ENCODE measurements at places on chromosomes 5 and 9.

DNA sequence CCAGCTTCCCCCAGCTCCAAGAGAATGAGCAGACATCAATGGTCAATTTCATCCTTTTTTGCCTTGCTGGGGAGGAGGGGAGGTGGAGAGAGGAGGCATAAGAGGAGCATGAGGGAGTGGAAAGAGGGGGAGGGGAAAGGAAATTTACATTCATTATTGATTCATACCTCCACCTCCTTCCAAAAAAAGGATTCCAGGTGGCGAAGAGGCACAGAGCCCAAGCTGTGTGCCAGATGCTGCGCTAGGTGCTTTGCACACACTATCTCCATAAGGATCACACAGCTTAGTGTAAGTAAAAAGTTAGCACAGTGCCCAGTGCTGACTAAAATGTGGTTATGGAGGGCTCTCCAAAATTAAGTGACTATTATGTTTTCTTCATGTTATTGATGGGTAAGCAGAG, 11.0 kb downstream of the ASTN2 start:
- no peak for DNase-seq

GRCh38 chr5:126513302-126513701, 81.7 kb downstream of the ALDH7A1 start:
- no peak for DNase-seq

GRCh38 chr9:121235512-121235911, 32.5 kb upstream of the GSN start:
- DNase-seq = no peak

- DNase-seq = no peak
Measured at GRCh38 chr5:2253040-2253975, 370.6 kb upstream of the IRX4 start.

DNA sequence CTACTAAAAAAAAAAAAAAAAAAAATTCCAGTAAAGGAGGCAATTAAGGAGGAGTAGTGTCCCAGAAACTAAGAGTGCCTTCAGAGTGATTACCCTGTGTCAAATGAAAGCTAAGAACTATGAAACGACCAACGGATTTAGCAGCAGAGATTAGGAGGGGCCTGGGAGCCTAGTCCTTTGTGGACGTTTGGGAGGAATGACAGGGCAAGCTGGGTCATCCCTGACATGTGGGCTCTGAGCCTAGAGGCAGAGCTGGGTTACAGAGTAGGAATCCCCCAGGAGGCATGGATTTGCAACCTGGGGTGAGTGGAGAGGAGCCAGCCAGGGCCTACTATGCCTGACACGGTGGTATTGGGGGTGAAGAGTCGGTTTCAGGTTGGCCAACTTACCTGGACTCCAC, 4.3 kb upstream of the ARID3C start:
- DNase-seq = no peak

DNA sequence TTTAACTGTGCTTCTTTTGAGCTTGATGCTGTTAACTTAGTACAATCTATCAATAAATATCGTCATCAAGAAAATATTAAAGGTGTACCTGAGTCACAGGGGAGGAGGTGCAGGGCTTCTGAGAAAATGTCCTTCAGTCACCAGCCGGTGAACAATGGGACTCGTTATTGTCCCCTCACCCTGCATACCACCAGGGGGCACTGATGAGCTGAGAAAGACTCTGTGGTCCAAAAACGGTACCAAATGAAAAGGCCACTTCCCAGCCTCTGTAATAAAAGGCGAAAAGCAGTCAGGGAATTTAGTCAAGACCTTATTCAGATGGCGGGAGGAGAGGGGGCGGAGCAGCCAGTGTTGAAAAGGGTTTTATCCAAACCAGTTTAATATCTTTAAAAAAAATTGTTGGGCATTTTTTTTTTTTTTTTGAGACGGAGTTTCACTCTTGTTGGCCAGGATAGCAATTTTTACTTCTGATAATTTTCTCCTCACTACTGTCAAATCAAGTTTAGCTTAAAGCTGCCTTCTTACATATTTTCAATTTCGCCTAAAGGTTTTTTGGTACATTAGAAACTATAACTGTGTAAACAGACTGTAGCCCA, 271.9 kb upstream of the ADAMTS16 start:
- peak; percentile 41 for DNase-seq

GRCh38 chr9:71937070-71937625, 25.7 kb downstream of the C9orf85 start:
- no peak for DNase-seq

GRCh38 chr5:66840511-66841013, 244.4 kb downstream of the MAST4 start:
- DNase-seq = no peak

Measured in hematopoietic multipotent progenitor cell treated with erythropoietin and hydrocortisone succinate and interleukin-3 and kit ligand, for 15 days (in vitro differentiated cells).